Cortex of kidney (tissue), 1 donor: ENCODE measurements at places on chromosomes 1 and 21.

DNA sequence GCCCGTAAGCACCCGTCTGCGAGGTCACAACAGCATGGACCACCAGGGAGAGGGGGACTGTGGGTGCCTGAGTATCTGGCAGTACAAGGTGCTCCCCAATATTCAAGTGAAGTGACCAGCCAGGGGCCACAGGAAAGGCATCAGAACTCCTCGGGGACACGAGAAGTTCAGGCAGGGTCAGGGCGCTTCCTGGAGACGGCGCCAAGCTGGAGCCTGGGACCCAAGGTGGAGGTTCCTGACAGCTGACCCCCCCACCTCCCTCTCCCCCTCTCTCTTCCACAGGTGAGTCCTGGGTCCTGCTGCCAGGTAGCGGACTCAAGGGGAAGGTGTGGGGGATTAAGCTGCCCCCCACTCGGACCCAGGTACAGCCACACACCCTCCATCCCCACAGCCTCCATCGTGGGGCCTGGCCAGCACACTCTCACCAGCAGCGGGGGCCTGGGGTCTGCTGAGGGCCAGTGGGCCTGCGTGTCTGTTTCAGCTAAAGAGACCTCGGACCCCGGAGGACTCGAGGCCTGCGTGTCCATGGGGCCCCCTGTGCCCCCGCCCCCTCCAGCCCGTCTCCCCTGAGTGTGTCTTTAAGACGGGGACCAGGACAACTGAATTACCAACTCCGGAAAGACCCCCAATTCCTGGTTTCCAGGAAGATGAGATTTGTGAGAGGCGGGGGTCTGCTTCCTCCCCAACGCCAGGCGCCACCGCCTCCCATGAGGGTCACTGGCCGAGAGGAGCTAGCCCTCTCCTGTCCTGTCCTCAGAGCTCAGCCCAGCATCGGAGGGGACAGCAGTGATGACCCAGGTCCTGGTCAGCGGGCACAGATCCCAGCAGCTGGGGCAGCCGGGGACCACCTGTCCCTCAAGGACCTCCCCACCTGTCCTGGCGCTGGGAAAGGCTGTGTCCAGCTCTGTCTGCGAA lies 6.2 kb downstream of the TNFRSF18 start:
- DNase-seq, result no peak

DNA sequence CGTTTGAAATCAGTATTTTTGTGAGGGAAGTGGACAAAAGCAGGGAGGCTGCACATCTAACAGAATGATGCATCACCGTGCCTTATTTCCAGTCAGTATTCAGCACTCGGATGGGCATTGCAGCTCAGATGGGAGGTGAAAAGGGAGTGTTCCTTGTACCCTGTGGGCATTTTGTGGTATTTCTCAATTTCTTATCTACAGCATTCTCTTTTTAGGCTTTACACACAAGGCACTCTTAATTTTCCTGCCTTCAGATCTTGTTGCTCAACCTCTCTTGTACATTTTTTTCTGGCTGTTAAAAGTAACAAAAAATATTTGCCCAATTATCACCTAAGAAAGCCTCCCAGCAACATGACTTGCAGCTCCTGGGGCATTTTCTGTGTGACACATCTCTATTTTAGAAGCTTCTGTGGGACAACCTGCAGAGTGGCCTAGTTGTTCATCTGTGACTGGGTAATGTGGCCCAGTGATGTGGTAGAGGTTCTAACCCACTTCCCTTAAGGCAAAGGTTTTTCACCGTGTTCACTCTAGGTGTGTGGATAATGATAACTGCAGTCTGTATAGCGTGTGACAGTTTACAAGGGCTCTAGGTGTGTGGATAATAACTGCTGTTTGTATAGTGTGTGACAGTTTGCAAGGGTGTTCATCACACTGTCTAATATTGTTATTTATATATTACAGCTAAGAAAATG lies 257.2 kb downstream of the PTGER3 start:
- no peak for DNase-seq

DNA sequence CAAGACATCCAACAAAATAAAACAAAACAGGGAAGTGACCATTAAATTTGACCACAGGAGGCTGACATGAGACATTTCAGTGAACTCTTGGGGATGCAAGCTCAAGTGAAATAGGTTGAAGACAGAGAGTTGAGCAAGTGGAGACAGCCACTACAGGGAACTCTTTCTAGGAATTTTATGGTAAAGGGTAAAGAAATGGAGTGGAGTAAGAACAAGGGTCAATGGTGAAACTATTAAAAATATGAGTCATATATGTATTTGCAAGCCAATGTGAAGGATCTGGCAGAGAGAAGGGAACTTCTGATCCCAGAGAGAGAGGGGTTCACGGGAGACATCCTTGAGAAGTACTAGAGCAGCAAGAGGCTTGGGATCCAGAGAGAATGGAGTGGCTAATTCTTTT lies 9.1 kb upstream of the TRABD2B start:
- no peak for DNase-seq

GRCh38 chr21:41953249-41953830 lies 478 bp downstream of the C2CD2 start:
- no peak for DNase-seq

DNA sequence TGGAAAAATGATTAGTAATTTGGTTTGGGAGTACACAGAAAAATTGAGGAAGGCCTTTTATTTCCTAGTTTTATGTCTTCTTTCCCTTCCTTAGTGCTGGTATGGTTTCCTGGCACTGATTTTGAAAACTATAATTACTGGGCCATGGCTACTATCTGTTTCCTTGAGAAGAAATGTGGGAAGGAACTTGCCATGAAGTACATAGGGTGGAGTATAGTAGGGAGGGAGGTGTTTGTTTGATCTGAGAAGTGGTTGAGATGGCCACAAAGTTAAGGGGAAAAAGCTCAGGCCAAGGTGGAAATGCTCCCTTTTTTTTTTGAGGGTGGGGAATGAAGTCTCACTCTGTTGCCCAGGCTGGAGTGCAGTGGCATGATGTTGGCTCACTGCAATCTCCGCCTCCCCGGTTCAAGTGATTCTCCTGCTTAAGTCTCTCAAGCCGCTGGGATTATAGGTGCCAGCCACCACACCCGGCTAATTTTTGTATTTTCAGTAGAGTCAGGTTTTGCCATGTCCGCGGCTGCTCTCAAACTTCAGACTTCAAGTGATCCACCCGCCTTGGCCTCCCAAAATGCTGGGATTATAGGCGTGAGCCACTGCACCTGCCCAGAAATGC lies 11.3 kb downstream of the HJV start:
- no peak for DNase-seq

- peak; percentile 42 for DNase-seq
Measured at GRCh38 chr1:27366411-27367159, at the start of gene MAP3K6. Gene MAP3K6, minus strand, starts transcription at chr1:27366961. Its CDS starts 364 bp downstream, at chr1:27366597.

GRCh38 chr21:14567331-14568279 lies 21.5 kb upstream of the SAMSN1 start:
- DNase-seq, result no peak

- no peak for DNase-seq
Measured at GRCh38 chr1:245585252-245585959, 430.6 kb downstream of the KIF26B start.

DNA sequence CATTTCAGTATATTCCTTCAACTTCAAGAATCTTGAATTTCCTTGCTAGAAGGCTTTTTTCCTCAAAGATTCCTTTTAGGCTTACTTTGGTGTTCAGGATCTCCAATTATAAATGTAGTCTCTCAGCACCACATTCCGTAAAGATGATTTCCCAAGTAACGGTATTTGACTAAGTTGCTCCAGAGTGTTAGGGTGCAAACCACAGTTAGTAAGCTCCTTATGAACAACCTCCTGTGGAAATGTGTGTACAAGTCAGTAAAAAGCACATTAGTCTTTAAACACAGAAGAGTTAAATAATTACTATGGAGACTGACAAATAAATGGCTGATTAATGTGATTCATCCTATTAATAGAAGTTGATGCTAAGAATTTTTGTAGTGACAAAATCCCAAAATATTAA lies 10.3 kb downstream of the DONSON start:
- no peak for DNase-seq

DNA sequence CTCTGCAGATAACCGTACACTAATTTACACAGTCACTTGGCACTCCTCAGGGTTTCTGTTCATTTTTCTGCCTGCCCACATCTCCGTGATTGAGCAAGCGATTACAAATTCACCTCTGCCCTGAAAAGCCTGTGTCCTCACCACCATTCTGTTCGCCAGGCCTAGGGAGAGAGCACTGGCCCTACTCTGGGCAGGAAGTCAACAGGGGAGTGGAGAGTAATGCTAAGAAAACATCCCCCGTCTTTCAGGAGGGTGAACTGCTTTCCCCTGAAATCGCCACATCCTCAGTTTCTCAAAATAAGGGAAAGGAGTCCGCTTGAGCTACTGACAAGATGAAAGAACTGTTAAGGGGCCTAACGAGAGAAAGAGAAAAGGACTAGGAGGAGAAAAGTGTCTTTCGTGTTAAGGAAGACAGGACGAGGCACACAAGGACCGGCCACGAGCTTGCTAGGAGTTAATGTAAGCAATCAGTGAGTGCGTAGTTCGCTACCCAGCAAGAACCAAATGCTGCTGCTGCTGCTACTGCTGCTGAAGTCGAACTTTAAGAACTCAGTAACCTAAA lies 632 bp downstream of the PEX19 start:
- DNase-seq, result no peak

- DNase-seq, result no peak
Measured at GRCh38 chr21:26443867-26444266, 129.2 kb downstream of the CYYR1 start.

DNA sequence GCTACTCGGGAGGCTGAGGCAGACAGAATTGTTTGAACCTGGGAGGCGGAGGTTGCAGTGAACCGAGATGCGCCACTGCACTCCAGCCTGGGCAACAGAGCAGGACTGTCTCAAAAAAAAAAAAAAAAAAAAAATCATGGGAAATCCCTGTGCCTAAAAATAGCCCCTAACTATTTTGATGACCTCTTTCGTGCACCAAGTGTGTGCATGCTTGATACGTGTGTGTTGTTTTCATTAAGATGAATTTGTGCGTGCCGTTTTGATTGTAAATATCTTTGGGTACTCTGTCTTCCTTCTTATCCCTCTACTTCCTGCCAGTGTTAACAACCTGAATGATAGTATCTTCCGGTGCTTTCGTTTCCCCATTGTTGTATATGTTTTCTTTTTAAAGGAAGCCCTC lies 9.8 kb downstream of the CACYBP start:
- no peak for DNase-seq

DNA sequence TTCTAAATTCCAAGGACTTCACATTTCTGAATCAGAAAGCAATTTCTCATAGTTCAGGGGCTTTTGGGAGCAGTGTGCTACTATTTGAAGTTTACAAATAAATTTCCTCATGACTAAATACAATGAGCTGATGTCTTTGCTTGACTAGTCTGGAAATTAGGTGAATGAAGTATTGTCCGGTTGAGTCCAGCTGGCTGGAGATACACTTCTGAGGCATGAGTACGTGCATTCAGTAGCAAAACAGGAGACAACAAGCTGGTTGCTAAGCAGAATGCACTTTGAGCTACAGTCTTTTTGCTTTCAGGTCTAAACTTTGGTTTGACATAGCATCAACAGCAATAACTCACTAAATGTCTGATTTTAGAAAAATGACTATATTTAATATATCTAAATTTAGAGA lies 27.1 kb downstream of the ZNHIT6 start:
- DNase-seq, result no peak

DNA sequence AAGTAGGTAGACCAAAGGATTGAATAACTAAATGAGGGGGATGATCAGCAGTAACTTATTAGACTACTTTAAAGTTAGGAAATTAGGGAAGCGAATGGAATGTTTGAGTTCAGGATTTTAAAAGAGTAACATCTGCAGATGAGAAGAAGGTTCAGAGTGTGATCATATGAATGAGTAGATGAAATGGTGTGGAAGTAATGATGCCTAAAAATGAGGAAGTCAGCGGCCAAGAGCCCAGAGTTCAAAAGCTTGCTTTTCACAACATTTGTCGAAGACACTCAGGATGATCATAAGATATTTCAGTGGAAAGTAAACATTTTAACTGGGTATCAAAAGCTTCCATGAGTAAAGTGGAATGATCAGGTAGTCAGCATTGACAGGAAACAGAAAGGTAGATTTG lies 299.4 kb downstream of the LRRIQ3 start:
- DNase-seq, result no peak

DNA sequence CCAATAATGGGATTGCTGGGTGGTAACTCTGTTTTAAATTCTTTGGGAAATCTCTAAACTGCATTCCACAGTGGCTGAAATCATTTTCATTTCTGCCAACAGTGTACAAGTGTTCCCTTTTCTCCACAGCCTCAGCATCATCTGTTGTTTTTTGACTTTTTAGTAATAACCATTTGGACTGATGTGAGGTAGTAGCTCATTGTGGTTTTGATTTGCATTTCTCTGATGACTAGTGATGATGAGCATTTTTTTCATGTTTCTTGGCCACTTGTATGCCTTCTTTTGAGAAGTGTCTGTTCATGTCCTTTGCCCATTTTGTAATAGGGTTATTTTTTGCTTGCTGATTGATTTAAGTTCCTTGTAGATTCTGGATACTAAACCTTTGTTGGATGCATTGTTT lies 131.9 kb upstream of the B3GALT2 start:
- DNase-seq, result no peak

DNA sequence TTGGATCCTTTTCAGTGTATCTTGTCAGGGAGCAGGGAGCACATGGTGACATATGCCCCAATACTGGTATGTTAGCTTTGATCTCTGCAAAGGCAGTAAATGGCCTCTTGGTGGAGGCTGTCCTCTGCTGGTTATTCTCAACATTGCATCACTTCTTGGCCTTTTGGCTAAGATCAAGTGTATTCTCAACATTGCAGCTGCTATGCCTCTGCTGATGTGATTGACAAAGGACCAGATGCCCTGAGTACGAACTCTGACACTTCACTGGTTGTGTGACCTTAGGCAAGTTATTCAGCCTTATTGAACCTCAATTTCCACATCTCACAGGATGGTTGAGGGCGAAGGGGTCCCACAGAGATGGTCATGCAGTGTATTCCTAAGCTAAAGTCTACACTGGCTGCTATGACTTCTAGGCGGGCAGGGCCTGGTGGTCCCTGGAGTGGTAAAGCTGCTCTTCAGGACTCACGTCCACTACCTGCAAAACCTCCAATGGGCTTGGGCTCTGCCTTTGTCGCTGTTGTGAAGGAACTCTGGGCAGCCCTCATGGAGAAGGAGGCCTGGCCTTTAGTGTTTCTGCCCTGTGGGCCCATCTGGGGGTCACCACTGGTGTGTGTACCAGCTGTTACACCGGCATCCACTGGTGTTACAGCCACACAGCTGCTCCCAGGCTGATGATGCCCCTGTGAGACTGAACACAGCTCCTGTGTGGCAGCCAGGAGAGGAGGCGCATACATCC lies 64.8 kb downstream of the DNTTIP2 start:
- DNase-seq, result no peak

DNA sequence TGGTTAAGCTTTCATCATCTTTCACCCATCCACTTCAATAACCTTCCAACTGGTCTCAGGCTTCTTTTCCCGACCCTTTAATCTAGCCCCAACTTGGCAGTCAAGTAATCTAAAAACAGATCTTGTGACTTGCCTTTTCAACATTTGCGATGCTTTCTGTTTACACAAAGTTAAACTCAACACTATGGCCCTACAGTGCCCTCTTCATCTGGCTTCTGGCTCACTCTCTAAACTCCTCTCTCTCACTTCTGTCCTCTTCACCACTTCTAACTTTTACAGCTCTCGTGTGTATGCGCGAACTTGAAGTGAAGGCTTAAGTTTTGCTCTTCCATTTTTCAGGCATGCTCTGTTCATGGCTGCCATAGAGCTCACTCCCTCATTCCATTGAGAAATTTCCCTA lies 1122.3 kb upstream of the ADGRL2 start:
- DNase-seq, result no peak

- no peak for DNase-seq
Measured at GRCh38 chr1:117312453-117313138, 54.7 kb upstream of the MAN1A2 start.
